NCI-H510A (cell line): ENCODE measurements at places on chromosomes 3 and 15.

DNA sequence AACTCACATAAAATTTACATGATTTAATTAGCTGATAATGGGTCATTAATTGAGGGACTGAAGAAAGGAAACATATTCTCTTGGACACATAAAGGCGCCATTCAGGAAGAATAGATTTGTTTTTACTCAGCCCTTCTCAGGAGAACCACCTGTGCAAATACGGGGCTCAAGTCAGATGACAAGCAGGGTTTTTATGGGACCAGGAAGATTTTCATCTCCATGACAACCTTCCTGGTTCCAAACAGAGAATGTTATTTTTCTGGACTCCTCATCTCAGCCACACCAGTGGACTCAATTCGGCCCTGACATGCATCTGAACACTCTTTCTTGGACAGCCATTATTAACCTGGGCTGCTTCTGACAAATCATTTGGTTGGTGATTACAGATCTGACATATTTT lies 120.5 kb downstream of the PDZRN3 start:
- DNase-seq: no peak

- no peak for DNase-seq
Observed at GRCh38 chr15:98002866-98003265, 42.4 kb downstream of the ARRDC4 start.

DNA sequence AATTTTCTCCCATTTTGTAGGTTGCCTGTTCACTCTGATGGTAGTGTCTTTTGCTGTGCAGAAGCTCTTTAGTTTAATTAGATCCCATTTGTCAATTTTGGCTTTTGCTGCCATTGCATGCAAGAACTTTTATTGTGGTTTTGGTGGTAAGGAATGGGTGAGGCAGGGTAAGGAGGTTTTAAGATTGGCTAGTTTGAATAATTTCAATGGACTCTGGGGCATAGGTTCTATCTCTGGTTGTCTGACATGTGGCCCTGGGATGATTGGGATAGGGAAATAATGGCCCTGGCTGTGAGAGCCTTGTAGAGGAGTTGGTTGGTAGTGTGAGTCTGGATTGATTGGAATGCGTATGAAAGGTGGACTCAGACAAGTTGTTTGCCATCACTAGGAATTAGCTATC lies 38.0 kb downstream of the SEC22A start:
- DNase-seq: no peak

DNA sequence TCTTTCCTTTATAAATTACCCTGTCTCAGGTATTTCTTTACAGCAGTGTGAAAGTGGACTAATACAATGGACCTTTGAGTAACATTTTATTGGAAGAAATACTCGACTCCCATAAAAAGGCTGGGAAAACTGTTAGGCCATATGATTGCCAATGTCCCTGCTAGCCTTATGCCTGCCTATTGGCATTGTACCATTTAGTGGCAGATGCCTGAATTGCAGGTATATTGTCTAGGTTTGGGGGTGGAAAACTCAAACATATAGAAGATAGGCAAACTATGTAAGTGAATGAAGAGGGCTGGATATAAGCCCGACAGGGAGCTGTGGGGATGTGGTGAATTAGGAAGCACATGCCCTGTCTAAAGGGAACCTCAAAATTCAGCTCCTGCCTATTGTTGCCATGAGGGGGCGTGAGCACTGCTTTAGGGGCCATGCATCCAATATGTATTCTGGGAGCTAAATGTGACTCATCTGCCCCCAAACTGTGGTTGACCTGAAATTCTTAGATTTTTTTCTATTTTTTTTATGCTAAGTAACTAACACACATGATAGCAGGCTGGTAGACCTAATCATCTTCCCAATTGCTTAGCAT lies 65.2 kb upstream of the TRA2B start:
- no peak for DNase-seq

- no peak for DNase-seq
Observed at GRCh38 chr15:31399544-31400171, 73.0 kb downstream of the KLF13 start.

- no peak for DNase-seq
Observed at GRCh38 chr3:127214975-127215374, 22.0 kb downstream of the PRR23E start.

DNA sequence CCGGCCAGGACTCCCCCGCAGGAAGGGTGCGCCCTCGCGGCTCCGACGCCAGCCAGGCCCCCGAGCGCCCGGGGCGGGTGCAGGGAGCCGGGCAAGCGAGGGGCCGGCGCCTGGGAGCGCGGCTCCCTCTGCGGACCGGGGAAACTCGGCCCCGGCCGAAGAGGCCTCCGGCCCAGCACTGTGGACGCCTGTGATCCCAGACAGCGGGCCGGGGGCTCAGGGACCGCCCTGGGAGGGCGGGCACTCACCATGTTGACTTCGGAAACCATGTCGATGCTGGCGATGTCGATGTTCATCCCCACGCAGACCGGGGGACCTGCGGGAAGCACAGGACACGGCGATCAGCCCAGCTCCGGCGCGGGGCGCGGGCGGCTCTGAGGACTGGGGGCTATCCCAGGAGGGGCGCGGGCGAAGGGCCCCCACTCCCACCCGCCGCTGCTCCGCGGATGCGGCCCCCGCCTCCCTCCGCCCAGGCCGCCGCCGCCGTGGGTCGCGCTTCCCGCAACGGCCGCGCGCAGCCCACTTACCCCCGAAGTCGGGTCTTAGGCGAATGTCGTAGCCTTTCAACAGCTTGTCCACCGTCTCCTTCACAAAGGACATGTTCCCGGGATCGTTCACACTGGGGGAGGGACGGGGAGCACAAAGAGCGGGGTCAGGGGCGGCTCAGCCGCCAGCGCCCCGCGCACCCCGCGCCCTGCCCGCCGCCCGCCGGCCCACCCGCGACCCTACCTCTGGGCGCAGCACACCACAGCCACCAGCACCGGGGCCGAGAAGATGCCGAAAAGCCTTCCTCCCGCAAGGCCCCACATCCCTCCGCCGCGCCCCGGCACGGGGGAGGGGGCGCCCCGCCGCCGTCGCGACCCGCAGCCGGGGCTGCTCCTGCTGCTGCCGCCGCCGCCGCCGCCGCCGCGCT lies at the start of gene GABRB3:
TSS of gene GABRB3 (minus strand) at position 913 of the 913 bp plus-strand sequence.
- no peak for DNase-seq

DNA sequence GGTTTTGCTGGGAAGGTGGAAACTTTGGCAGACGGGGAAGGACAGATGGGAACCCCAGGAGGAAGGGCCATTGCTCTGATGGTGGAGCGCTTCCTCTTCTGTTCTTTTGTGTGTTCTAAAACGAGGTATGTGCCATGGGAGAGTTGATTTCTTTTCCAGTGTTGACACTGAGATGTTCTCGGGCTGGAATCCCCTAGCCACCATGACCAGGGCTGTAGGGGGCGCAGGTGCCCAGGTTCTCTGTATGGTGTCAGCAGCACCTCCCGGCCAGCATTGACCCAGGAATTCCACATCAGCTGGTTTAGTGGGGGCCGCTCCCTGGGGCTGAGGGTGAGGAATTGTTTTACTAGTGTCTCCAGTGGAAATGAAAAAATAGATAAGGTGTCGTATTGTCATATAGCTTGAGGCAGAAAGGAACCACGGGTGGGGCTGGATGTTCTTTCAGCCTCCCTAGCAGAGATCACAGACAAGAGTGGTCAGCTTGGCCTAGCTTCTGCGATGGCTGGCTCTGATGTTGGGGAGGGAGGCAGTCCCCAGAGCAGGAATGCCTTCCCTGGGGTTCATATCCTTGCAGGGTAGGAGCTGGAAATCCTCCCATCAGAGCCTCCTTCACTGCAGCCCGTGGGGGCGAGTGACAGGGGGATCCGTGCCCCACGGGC lies 34.2 kb upstream of the ACAD9 start:
- DNase-seq: no peak

GRCh38 chr3:51722362-51722761 lies 15.5 kb downstream of the GRM2 start:
- DNase-seq: no peak

DNA sequence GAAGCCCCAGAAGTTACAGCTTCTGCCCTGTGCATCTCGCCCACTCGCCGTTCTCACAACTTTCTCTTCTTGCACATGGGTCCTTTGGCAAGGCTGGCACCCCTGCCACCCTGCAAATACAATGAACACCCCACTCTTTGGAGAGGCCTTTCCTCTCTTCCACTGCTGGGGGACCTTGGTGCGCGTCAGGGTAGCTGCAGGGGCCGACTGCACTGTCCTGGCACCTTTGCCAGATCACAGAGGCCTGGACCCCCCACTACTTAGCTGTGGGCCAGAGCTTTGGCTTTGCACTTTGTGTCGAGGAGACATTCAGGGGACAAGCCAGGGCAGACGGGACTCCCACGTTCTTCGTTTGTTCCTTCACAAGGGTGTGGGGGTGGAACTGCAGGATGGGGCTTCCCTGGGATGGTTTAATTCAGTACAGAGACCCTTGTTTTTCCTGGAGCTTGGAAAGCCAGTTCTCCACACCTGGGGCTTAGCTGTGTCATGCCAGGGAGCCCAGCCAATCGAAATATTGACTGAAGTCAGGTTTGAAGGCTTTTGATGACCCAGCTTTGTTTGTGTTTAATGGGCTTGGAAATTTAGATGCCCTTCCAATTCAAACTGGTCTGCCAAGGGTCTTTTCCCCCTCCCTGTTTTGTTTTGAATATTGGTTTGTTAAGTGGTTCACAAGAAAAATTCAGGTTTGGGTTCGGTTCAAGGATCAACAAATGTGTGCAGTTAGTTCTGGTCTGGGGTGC lies 256.1 kb upstream of the TLE3 start:
- no peak for DNase-seq

GRCh38 chr15:66847565-66847991 lies 145.5 kb downstream of the SMAD6 start:
- no peak for DNase-seq

- no peak for DNase-seq
Observed at GRCh38 chr15:97691078-97691477, 269.4 kb upstream of the ARRDC4 start.

DNA sequence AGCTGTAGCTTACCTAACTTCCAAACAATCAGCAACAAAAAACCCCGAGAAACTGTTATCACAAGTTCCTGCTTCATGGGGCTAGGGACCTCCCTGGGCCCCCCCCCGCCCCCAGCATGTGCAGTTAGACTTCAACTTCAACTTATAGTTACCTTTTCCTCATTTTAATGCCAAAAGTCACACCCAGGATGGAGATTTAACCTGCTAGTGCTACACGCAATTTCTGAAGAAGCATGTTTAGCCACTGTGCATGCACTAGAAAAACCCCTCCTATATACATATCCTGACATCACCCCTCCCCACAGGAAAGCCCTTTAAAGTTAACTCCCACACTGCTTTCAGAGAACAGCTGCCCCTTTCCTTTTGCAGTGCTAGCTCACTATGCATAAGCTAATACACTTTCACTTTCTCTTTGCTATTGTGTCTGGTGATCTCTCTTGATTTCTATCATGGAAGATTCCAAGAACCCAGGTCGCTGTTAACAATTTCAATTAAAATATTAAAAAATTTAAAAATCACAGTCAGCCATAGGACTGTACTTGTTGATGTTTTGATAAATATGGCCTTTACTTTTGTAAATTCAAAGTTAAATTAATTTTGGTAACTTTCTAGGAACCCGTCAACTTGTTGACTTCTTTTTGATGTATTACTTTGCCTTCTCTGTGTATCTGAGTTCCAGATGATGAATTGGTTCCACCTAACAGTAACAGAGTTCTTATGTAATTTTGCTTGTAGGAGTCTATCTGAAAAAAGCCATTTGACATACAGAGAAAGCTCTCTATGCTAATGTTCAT lies 75.2 kb upstream of the ACAD9 start:
- DNase-seq: no peak

DNA sequence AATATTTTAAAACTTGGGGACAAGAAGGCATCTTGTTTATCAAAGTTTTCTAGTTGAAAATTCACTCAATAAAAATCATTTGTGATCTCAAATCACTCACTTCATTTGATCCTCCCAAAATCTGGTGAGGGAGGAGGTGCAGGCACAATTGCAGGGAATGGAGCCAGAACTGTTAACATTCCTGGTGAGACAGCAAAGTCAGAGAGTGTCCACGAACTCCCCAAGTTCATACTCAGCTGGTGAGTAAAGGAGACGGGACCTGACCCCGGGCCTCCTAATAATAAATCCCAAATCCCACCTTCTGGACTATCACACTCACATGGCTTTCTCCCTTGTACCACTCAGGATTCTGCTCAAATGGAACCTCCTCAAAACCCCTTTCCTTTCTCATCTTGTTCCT lies 252.3 kb upstream of the LRTM1 start:
- no peak for DNase-seq

DNA sequence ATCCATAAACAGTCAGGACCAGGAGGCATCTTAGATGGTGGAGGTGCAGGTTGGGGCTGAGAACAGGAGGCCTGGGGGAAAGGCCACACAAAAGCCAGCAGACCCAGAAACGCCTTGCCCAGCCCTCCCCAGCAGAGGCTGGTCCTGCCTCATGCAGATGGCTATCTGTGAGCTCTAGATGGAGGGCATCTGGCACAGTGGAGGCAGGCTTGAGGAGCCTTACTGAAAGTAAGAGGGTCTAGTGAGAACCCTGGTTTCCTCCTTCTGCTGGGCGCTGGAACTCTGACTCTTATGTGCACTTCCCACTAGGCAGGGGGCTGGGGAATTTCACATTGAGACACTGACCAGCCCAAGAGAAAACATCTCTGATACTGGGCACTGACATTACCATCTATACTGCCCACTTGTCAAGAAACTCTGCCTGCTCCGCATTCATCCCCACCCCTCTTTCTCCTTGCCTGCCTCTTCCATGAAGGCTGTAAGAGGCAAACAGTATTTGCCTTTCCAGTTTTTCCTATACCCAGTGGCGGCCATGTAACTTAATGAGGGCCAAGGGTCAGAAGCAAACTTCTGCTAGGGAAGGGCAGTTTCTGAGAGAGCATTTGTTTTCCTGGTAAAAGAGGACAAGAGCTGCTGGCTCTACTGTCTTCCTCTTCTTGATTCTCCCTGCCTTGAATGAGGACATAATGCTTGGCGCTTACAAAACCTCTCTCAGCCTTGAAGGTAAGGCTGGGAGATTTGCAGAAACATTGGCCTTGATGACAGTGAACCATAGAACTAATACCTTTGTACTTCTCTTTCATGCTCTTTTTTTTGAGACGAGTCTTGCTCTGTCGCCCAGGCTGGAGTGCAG lies 4.4 kb upstream of the SCN5A start:
- no peak for DNase-seq

- DNase-seq: no peak
Observed at GRCh38 chr3:169044331-169045113, 619.0 kb downstream of the MECOM start.

- DNase-seq: no peak
Observed at GRCh38 chr3:127899766-127900165, 15.3 kb upstream of the KBTBD12 start.

DNA sequence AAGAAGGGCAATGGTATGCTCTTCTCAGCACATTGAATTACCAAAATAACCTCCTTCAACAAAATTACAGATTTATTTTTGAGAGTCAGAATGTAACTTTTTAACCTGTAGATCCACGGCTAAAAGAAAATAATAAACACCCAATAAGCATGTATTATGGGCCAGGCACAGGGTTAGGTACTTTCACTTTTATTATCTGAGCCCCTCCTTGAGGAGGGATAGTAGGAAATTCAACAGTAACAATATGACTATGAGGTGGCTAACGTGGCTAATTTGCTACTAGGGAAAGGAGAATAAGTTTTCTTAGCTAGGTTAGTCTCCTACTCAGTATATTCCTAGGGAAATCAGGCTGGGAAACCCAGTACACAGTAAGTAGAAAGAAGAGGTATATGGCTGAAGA lies 306.9 kb downstream of the GAP43 start:
- no peak for DNase-seq

GRCh38 chr3:16378920-16379319 lies 113.9 kb downstream of the OXNAD1 start:
- no peak for DNase-seq

GRCh38 chr3:138093721-138094120 lies 21.7 kb downstream of the DZIP1L start:
- DNase-seq: no peak
